ENCODE measurements at places on chromosomes 3 and 15.

GRCh38 chr3:54056521-54056920 is 65.8 kb upstream of the CACNA2D3 start:
- DNase-seq = no peak

DNA sequence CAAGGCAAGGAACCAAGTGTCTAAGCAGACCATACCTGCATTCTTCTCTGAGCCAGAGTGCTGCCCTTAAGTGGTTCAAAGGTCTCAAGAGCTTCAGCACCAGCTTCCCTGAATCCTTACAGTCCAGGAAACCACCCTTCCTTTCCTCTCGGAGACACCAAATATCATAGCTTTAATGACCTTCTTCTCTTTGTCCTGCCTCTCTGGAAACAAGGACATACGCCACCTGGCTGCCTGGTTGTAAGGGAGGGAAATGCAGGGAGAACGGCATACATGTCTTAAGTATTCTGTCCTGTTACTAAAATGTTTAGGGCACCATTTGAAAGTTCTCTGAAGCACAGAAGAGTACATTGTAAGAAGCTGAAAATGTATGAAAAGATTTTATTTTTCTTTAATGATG is 155.6 kb upstream of the ARRDC4 start:
- DNase-seq = no peak

DNA sequence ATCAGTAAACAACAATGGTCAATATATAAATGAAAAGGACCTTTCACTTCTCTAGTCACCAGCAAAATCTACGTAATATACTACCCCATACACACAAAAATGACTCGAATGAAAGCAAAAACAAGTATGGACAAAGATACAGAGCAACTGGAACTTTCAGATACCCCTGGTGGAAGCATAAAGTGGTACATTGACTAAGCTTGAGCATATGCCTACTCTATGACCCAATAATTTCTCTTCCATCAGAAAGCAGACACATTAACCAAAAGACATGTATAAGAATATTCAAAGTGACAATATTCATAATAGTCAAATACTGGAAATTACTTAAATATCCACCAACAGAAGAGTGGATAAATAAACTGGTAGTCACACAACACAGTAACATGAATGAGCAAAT is 86.0 kb downstream of the EFL1 start:
- DNase-seq = no peak

DNA sequence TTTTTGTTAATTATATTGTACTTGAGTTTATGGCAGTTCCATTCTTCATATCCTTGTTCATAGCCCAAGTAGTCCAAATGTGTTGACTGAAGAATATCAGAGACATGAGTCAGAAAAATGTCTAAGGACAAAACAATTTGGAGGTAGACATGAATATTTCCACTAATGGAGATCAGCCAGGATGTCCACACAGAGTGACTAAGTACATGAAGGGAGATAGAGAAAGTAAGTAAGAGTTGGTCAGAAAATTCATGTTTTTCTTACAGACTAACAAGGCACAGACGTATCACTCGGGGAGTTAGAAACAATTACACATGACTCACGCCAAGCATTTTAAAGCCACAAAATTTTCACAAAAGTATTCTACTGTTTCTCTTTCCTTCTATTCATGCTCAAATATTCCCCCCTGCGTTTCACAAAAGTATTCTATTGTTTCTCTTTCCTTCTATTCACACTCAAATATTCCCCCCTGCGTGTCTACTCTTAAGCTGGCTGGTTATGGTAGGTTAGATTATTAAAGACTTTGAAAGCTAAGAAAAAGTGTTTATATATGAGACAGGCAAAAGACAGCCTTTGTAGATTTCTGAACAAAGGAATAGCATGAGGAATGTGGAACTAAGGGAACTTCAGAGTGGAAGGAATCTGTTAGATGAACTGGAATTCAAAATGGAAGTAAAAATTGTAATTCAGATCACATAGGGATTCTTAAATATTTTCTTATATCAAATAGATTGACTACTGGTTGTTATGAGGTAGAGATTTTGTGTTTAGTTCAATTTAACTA is 648.7 kb upstream of the CCDC54 start:
- DNase-seq = no peak

GRCh38 chr3:65484964-65485363 is 553.8 kb downstream of the MAGI1 start:
- no peak for DNase-seq

GRCh38 chr15:40274350-40275274 is 8.3 kb downstream of the ANKRD63 start:
- DNase-seq = peak; percentile 75

GRCh38 chr3:129132097-129132866 is 10.7 kb upstream of the RAB43 start:
- no peak for DNase-seq

DNA sequence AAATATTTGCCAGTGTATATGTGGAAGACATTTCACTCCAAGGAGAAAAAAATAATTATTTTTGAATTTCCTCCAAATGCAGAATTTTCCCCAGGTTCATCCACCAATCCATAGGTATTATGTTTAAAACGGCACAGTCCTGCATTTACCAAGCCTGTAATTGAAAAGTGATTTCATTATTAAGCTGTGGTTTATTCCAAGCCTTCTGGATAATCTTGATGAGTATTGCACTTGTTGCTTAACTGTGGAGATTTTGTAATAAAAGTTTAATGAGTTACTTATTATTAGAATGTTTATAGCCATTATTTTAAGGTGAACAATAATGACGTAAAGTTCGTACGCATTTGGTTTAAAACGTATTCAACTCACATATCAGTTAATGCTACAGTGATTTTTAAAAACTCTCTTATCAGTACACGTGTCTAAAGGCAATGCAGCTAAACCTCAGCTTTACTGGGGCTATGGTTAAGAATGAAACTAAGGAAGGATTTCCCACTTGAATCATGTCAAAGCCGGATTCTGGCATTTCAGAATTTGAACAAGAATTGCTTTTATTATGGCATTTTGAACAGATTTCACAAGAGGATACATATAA is 283.9 kb downstream of the MECOM start:
- DNase-seq = no peak

- no peak for DNase-seq
Observed at GRCh38 chr3:153138276-153139210, 23.5 kb upstream of the RAP2B start.

- DNase-seq = no peak
Observed at GRCh38 chr3:182725372-182726251, 67.7 kb upstream of the ATP11B start.

DNA sequence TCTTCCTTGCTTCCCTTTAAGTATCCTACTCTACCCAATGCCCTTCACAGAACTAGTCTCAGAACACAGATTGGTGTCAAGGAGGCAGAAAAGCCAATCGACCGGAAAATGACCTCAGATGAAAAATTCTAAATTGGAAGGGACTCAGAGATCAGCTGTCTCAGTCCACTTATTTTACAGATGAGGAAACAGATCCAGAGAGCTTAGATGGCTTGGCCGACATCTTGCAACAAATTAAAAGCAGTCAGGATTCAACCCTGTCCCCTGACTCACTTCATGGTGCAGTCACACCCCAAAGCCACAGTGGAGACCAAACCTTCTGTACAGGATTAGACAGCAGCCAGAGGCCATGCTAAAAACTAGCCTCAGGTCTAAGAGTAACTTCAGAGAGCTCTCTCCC is 169.3 kb upstream of the BHLHE40 start:
- no peak for DNase-seq

DNA sequence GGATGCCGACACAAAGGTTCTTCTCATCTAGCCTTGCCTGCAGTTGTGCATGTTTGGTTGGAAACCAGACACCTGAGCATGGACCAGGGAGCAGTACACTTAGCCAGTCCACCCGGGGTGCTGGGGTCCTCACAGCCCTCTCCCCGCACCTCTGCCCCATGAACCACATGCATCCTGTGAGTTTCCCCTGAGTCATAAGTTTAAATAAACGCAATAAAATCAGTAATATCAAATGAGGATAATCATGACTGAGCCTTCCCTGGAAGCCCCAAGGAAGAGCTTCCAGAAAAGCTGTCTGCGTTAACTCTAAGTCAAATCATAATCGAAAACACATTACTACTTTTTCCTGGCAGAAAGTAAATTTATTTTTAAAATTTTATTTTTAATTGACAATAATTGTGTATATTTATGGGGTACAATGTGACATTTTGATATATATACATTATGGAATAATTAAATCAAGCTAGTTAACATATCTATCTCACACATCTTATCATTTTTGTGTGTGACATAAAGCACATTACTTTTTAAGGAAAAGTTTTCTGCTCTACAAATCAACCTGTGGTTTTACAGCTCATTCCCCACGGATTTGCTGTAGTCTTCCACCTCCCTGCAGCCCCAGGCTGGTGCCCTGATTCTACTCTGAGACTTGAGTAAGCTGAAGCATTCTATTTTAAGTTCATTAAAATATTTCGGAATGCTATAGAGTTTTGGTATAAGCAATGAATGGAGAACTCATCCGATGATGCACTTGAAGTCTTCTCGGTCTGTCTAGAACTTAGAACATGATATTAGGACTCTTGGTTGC is 166.0 kb upstream of the EIF1B start:
- DNase-seq = no peak

DNA sequence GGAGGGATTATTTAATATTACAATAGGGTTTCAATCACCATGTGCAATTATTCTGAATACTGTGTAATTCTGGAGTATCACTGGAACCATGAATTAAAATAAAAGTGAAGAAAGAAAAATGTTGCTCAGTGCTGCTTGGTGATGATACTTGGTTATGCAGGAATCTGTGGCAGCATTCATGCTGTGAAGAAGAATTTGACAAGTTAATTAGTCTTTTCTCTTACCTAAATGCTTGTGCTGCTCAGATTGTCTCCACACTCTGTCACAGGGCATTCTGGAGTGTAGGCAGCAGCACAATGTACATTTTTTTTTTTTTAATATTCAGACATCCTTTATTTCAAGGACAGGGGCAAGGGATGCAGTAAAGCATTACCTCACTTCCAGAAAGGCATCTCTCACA is 749.3 kb upstream of the CADM2 start:
- no peak for DNase-seq

- no peak for DNase-seq
Observed at GRCh38 chr15:61756071-61756820, 304.0 kb downstream of the VPS13C start.

DNA sequence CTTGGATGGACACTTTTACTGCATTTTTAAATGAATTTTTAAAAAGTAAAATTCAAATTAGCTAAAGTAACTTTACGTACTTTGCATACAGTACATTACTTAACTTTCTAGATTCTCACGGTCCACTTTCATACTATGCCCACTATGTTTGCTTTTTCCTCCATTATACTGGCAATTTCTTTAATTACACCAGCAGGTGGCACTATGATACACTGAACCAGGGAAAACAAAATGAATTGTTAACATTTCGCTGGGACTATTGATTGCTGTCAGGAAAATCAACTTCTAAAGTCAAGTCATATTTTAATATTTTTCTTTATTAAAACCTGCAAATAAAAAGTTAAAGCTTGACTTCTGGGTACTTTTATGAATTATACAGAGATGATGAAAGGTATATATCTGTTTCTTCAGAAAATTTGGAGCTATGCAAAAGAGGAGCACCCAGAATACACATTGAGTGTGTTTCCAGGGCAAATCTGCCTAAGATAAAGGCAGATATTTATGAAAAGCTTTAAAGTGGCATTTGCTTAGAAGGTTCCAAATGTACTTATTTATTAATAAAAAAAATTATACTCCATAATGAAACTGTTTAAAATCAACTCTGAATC is 21.8 kb upstream of the POU1F1 start:
- DNase-seq = no peak

GRCh38 chr3:157542711-157543500 is 39.7 kb upstream of the VEPH1 start:
- DNase-seq = no peak

DNA sequence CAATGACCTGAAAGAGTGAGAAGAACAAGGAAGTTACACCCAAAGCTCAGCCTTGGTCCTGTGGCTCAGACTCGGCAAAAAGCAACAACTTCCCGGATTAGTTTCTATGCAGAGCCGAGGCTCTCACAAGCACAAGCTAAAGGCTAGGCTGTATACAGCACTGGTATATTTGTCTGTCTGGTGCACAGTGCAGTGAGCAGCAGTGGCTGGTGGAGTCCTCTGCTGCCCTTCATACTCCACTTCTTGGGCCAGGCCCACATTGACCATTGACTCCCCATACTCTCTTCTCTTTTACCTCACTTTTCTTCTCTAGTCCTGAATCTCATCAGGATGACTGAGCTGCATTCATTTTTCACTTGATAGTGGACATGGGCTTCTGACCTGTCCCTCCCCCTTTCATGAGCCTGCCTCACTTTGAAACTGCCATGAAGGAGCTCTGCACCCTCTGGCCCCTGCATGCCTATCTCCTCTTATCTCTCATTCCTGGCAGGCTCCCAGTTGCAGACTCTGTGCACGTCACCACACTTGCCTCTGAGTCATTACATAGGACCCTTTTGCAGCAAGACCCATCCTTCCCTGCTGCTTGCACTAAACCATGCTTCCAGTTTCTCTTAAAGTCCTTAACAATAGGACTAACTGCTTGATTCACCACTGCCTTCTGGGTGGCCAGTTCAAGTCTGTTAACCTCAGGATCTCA is 379.3 kb downstream of the NTRK3 start:
- DNase-seq = no peak

DNA sequence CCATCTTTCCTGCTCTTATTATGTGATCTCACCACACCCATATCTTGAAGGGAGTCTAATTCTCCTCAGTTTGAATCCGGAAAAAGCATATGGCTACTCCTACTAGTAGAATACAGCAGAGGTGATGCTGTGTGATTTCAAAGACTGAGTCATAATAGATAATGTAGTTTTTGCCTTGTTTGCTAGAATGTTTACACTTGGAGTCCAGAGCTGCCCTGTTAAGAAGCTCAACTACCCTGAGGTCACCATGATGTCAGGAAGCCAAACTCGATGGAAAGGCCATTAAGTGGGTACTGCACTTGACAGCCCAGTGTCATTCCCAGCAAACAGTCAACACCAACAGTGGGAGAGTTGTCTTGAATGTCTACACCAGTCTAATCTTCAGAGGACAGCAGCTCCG is 56.9 kb downstream of the CD200R1L start:
- no peak for DNase-seq

Measured in stimulated activated CD4-positive, alpha-beta T cell treated with anti-CD3 and anti-CD28 coated beads, TNF-alpha, amount 100 ng/mL, for 4 hours (primary cell).